ENCODE measurements at places on chromosomes 3 and 15.

GRCh38 chr15:31221936-31222515, 104.6 kb upstream of the KLF13 start:
- no peak for DNase-seq

- DNase-seq, result no peak
Measured at GRCh38 chr15:53534105-53534839, 225.2 kb downstream of the WDR72 start.

GRCh38 chr15:59295261-59296001, 77.2 kb downstream of the MYO1E start:
- DNase-seq, result peak; percentile 33

DNA sequence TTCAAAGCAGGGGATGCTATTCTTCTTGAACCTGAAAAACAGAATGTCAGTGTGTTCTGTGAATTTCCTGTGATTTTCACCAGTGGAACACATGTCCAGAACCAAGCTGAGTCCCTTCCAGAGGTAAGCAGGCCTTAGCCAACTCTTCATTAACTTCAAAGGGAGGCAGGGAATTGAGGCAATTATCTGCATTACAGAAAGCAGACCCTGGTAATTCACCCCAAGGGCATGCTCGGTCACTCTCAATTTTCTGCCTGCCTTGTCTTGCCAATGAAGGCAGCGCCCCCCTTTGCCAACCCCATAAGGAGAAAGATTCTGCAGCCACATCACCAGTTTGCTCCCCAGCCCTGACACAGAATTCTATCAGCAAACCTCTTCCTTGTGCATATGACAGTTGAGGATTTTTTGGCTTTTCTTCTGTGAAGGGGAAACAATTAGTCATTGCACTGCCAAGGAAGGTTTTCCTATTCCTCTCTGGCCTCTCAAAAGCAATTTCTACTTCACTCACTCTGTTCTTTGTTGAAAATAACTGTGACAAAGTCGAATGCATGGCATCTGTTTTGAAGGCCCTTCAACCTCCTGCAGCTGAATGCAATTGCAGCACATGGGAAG, 85.3 kb downstream of the HHLA2 start:
- no peak for DNase-seq

DNA sequence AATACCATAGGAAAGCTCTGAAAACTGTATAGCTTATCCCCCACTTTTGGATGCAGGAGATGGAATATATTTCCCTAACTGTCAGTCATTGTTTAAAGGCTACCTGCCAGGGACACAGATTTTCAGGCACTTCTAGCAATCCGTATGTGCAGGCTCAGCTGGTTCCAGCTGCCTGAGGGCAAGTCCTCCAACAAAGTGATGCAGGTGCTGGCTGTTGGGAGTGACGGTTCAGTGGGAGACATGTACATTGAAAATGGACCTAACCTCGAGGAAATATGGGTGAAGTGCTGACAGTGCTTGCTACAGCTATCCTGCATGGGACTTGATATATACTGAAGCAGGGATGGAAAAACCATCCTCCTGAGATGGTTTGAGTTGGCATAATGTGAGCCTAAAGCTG, 153.1 kb upstream of the GAP43 start:
- no peak for DNase-seq

- DNase-seq, result peak; percentile 87
Measured at GRCh38 chr15:89462198-89462912, 34.0 kb downstream of the RHCG start.

GRCh38 chr15:57100136-57100539, 181.7 kb downstream of the TCF12 start:
- DNase-seq, result no peak

Measured in Ammon's horn (tissue), 1 donor.